ENCODE measurements at places on chromosomes 6 and 20.

DNA sequence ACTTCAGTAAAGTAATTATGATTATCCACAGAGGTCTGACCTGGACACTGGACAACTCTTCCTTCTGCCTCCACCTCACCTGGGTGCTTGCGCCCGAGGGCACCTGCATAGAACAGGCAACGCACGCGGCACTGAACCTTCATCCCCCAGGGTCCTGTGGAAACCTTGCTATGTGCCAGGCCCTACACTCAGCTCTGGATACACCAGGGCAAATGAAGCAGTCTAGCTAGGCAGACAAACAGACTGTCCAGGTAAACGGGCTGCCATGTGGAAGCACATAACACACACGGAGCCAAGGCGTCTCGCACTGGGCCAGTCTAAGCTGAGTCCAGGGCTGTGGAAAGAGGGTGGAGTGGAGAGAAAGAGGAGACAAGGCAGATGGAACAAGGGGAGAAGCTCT is 109.3 kb upstream of the AFDN start:
- no peak for DNase-seq

DNA sequence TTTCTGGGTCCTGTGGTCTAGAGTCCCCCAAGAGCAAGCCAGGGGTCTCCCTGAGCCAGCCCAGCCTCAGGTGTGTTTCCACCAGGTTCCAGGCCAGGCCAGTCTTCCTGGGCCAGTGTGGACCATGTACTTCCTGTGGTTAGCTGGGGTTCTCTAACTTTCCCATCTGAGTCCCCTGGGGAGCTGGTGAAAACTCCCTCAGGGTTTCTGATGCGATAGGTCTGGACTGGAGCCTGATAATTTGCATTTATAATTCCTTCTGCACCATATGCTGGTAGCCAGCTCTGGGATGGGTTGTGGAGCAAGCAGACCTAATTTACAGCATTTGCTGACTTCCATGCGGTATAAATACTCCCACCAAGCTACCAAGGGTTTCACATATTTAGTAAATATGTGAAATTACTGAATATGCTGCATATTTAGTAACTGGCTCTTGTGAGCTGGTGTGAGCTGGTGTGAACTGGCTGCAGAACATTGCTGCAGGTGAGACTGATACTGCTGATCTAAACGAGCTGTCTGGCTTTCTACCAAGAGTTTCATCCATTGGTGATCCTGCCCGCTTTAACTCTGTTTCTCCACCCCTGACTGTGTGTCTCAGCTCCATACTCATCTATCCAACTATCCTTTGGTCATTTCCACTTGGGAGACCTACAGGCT is 62.6 kb downstream of the RIN2 start:
- DNase-seq: no peak

DNA sequence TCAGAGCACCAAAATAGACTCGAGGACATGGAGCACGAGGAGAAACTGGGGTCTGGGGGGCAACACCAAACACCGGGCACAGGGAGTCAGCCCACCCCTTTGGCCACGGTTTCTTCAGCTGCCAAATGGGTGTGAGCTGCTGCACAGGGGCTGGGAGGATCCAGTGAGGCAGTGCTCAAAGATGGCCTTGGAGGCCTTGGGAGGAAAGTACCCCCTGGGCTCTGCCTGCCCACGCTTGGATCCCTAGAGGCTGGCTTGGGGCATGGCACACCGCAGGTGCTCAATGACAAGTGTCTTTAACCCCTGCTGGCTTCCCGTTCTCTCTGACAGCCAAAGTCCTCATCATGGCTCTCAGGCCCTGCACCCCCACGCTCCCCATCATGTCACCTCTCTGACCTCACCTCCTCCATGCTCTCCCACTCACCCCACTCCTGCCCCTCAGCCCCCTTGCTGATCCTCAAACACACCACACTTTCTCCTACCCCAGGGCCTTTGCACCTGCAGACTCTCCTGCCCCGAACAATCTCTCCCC is 190.3 kb downstream of the ANKRD60 start:
- no peak for DNase-seq

DNA sequence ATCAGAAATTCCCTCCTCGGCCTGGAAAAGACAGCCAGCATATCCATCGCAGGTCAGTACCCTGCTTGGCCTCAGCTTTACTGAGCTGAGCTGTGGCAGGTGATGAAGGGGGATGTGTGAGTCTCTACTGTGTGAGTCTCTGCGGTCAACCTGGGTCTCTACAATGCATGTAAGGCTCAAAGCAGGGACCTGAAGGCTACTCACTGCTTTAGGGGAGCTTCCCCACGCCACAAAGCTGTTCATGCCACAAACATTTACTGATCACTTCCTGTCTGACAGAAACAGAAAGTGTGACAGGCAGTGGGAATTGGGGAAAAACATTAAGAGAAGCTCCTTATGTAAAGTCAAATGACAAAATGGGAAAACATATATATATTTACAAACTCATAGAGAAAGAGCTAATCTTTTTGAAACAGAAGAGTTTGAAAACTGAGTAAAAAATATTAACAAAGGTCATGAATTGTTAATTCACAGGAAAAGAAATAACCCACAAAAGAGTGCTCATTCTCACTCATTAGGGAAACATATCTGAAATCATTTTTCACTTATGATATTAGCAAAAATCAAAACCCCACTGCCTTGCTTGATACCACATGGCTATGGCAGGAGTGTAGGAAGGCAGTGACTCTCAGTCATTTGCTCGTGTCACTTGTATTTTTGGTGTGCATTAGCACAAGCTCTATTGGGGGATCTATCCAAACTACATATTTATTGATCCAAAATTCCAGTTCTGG is 5.8 kb downstream of the BTN3A3 start:
- no peak for DNase-seq

GRCh38 chr6:81023709-81024108 is 728.8 kb downstream of the TENT5A start:
- no peak for DNase-seq

GRCh38 chr6:6892744-6893583 is 214.8 kb upstream of the RREB1 start:
- no peak for DNase-seq

DNA sequence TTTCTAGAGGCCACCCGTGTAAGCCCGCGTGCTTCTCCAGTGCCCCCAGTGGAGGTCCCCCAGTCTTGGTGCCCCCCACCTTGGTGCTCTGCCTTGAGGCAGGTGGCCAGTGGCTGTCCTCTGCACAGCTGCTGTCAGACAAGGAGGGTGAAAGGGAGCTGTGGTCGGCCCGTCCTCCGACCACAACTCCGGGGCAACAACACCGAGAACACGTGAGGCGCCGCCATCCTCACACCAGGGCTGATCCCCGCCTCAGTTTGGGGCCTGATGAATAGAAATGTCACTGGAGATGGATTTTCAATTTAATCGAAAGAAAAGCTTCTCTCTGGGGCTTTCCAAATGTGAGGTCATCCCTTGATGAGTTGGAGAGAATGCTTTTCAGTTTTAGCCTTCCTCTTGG is 304.6 kb downstream of the CDH4 start:
- no peak for DNase-seq

DNA sequence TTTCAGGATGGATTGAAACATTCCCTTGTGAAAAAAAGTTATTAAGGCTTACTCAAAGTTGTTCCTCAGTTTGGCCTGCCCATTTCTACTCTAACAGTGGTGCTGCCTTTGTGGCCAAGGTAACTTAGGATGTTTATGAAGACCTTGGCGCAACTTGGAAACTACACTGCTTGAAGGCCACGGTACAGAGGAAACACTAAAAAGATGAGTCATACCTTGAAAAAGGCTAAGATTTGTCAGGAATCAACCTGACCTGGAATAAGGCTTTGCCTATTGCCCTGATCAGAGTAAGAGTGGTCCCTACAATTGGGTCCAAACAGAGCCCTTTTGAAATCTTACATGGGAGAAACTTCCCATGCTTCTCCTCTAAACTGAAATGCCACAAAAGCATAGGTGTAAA is 119.9 kb upstream of the MOCS1 start:
- no peak for DNase-seq

- no peak for DNase-seq
Observed at GRCh38 chr20:50528804-50529351, 18.7 kb downstream of the PTPN1 start.

DNA sequence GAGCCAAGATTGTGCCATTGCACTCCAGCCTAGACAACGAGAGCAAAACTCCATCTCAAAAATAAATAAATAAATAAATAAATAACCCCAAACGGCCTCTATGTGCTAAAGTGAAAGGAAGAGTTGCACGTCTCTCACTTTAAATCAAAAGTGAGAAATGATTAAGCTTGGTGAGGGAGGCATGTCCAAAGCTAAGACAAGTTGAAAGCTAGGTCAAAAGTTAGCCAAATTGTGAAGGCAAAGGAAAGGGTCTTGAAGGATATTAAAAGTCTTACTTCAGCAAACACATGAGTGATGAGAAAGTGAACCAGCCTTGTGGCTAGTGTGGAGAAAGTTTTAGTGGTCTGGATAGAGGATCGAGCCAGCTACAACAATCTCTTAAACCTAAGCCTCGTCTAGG is 14.3 kb downstream of the ZBP1 start:
- no peak for DNase-seq

DNA sequence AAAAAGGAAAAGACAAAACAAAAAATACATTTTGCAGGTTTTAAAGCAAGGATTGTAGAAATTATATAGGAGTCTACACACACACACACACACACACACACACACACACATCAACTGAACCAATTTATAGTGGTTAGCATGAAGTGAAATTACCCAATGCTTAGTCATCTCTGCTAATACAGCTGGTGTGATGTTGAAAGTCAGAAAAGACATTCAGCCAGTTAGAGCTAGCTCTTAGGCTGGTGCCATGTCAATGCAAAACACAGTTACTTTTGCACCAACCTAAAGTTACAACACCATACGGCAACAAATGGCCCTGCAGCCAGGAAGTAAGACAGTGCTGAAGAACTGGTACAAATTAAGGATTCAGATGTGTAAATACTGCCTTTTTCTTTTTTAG is 15.2 kb downstream of the FAM210B start:
- DNase-seq: no peak

GRCh38 chr6:14290041-14290771 is 172.6 kb downstream of the CD83 start:
- DNase-seq: no peak

DNA sequence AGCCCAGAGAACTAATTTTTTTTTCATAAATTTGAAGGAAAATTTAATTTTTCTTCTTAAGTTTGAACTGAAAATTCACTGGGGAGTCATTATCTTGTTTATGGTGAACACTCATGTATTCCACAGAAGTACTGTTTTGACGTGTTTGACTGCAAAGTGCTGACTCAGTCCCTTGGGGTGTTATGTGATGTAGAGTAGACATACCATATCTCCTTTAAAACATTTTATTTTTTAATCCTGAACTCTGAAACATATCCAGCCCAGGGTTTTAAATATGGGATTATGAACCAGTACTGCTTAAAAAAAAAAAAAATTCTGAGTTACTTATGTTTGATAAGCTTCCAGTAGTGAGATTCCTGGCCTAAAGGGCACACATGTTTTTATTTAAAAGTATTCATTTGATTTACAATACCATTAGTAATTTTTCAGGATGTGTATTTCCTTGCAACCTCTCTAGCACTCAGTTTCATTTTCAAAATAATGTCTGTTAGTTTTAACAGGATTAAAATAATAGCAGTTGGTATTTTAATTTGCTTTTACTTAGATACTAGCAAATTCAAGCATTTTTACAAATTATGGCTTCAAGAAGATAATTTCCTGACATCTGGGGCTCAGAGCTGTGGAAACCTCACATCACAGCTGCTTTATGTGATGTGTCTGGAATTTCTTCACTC is 81.7 kb upstream of the PDE10A start:
- DNase-seq: no peak

DNA sequence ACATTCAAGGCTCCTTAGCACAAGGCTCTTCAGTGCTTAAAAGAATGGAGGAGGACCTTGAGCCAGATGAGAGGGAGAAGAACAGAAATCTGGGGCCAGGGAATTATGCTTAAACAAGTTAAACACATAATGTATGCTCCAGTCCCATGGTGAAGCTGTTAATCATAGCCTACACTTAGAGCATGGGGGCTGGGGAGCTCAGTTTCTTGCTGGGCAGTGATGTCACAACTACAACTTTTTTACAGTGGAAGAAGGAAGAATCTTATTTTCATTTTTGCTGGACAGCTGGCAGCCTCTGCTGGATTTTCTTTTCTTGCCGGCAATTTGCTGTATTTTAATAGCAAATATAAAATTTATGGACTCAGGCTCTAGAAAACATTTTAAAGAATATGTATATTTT is 432.5 kb downstream of the CD109 start:
- DNase-seq: no peak

- no peak for DNase-seq
Observed at GRCh38 chr6:43992126-43992663, 135.1 kb downstream of the MRPL14 start.

DNA sequence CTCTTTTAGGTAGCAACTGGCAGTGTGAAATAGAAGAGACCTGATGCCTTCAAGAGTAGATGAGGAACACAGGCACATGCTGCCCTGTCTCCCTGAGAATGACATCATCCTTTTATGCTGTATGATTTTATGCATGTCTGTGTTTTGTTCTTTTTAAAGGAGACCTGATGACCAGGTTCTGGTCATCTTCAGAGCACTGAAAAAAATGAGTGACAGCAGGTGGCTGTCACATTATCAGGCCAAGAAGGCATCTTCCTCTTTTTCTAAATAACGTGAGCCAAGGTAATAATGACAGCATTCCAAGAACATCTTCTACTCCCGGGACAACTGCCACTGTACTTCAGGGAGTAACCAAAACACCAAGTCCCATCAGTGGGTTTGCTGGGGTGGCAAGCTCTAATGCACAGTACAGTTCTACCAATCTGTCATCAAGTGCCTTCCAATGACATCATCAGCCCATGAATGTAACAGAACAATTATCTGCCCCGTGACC is 28.9 kb downstream of the CNKSR3 start:
- DNase-seq: no peak

DNA sequence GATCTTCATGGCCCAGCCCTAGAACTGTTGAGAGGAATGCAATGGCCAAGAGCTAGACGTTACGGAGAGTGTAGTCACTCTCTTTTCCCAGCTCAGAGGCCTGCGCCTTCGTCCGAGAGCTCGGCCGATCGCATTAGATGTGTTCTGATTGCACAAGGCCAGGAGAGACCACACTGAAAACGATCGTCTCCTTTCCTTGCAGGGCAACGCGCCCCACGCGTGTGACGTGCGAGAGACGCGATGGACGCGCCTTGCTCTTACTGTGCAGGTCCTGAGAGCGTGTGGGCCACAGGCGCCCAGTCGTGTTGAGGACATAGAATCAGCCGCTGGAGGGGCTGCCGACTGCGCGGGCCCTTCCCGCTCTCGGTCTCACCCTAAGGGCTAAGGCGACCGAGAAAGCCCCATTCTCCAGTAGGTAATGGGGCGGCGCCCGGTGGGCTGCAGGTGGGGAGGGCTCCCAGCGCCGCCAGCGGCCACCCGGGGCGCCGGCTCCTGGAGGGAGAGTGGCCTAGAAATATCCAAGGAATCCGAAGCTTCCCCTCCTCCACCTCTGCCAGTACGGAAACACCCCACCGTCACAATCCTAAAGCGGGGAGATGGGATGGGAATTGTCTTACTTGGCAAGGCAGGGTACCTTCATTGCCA is 26.9 kb downstream of the TFAP2B start:
- DNase-seq: no peak
